ENCODE measurements at places on chromosomes 6 and 20.

GRCh38 chr20:62782893-62783278 lies 13.4 kb upstream of the MRGBP start:
- no peak for DNase-seq

GRCh38 chr6:113526553-113526952 lies 330.6 kb upstream of the MARCKS start:
- no peak for DNase-seq

GRCh38 chr6:117483645-117484016 lies 1.2 kb downstream of the DCBLD1 start:
- peak; percentile 39 for DNase-seq

DNA sequence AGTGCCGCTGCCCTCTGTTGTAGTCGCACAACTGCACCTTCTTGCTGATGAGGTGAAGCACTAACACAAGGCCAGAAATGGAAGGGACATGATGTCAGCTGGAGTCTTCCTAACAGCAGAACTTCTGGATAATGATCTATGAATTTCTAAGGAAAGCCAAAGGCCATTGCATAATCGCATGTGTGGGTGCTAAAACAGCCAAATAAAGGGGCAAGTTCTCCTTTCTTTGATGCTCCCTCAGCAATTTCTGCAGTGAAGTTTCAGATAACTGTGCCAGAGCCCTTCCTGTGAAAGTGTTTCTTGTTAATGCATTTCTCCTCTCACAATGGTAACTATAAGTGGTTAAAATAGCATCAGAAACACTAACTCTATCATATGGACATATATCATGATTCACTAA lies 8.0 kb upstream of the F13A1 start:
- DNase-seq, result no peak

DNA sequence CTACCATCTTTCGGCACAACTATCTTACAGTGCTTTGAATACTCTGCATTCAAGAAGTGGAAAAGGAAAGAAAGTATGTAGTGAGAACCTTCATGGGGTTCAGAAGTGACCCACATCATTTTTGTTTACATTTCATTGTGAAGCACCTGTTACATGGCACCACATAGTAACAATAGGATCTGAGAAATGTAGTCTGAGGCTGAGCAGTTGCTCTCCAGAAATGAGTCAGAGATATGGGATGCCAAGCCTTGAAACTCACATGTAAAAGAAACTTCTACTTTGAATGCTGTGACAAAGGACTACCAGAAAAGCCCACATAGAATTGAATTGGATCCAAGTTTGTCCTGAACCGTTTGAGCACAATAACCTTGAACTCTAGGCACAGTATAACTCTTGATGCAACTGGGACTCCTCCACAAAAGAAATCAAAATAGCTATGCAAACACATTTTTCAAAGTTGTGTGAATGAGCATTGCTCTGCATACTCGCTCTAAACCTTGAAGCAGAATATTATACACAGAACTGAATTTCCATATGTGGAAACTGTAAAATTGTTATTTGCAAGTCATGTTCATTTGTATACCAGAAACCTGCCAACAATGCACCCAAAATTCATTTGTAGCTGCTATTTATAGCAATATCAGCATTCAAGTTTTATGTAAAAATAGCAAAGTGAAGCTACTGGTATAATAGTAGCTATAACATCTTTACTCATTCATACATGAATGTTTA lies 400.9 kb upstream of the POU3F2 start:
- no peak for DNase-seq

DNA sequence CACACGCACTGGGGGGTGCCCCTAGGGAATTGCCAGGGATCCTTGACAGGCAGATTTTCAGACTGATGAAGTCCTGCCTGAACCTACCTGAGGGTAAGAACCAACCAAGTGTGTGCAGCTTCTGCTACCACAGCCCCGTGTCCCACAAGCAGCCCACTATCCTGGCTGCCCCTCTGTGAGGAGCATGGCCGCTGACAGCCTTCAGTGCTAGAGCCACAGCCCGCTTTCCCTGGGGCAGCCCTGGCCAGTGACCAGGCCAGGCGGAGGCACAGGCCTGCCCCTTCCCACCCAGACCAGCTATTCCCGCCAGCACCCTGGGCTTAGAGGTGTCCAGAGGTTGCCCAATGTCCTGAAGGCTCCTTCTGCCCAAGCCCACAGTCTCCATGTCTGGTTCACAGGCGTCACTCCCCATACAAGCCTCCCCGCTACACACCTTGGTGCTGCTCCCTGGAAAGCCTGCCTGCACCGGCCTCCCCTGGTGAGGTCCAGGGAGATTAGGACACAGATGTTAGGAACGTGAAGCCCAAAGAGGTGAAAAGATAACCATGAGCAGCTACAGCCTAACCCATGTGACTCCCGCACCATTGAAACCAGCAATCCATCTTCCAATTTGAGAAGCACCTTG lies 207.0 kb downstream of the SYNDIG1 start:
- DNase-seq, result no peak

- no peak for DNase-seq
Measured at GRCh38 chr6:40760887-40761286, 173.7 kb upstream of the LRFN2 start.

DNA sequence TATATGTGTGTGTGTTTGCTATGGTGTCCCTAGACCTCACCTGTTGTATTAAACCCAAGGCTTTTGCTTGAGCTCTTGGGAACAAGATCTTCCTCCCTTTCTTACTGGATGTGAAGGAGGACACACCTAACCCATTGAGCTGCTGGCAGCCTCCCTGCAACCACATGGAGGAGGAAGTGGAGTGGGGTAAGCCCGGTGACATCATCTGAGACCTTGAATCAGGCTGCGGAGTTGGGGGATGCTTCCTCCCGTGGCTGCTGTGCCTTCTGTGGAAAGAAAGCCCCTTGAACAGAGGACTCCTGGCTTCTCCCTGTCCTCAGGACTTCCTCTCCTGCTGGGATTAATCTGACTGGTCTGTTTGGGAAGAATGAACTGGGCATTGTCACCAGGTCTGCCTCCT lies 3.3 kb downstream of the CST11 start:
- peak; percentile 20 for DNase-seq

DNA sequence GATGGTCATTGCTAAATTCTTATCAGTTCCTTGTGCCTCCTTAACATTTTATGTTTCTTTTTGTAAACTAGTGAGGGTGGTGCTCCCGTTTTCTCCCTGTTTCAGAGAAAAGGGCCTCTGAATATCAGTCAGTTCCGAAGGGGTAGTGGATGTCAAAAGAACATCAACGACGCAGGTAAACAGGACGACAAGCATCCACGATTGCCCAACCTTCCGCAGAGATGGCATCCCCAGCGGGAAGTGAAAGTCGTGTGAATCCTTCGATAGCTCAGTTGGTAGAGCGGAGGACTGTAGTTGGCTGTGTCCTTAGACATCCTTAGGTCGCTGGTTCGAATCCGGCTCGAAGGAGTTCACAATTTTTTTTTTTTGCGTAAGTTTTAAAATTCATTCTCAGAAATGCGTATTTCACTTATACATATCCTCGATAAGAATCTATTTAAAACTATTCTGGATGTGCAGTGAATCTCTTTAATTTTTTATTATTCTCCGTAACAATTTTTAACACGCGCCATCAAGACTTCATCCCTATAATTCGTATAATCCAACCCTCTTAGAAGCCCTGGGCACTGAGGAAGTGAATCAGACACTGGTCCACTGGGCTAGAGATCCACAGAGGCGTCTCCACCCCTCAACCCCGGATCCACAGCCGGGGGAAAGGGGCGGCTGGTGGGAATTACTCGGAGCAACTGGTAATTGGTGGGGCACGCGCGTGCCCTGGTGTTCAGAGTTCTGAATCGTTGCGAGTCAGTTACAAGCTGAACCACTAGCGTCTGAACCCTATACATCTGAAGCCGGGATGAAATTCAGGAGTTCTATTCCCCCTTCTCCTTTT lies 27.9 kb upstream of the ABT1 start:
- peak; percentile 90 for DNase-seq

DNA sequence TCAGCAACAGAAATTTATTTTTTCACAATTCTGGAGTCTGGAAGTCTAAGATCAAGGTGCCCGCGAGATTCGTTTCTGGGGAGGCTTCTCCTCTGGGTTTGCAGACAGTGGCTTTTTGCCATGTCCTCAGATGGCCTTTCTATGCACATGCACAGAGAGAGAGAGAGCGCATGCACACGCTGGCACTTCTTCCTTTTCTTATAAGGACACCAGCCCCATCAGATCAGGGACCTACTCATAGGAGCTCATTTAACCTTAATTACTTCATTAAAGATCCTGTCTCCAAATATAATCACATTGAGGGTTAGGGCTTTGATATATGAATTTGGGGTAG lies 260.7 kb upstream of the PLCB4 start:
- DNase-seq, result no peak

- no peak for DNase-seq
Measured at GRCh38 chr6:89736893-89737292, 82.7 kb downstream of the MDN1 start.

DNA sequence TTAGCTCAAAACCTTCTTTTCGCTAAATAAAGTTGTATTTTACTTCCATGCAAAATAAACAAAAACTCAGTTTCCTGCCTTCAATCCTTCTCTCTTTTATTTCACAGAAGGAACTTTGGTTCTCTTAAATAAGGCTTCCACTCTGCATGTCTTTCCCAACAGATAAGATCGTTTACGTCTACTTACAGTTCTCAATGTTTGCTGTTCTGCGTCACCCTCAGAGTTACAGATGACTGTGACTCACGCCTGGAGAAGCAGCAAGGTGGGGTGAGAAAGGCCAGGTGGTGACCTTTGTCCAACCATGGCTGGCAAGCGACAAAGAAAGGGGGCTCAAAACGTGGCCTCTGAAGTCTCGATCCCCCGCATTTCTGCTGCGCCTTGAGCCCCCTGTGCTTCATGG lies 51.4 kb upstream of the RPS6KA2 start:
- DNase-seq, result no peak

GRCh38 chr6:36873115-36873514 lies 1.5 kb downstream of the PPIL1 start:
- no peak for DNase-seq

GRCh38 chr6:35067234-35067633 lies 73.9 kb downstream of the TCP11 start:
- DNase-seq, result no peak

GRCh38 chr6:138054982-138055381 lies 52.2 kb downstream of the PERP start:
- DNase-seq, result no peak
